Esophagus squamous epithelium (tissue), 5 donors: ENCODE measurements at places on chromosomes 3 and 15.
A peak's percentile ranks its signal among the peaks of the same experiment; 100 is the strongest.

DNA sequence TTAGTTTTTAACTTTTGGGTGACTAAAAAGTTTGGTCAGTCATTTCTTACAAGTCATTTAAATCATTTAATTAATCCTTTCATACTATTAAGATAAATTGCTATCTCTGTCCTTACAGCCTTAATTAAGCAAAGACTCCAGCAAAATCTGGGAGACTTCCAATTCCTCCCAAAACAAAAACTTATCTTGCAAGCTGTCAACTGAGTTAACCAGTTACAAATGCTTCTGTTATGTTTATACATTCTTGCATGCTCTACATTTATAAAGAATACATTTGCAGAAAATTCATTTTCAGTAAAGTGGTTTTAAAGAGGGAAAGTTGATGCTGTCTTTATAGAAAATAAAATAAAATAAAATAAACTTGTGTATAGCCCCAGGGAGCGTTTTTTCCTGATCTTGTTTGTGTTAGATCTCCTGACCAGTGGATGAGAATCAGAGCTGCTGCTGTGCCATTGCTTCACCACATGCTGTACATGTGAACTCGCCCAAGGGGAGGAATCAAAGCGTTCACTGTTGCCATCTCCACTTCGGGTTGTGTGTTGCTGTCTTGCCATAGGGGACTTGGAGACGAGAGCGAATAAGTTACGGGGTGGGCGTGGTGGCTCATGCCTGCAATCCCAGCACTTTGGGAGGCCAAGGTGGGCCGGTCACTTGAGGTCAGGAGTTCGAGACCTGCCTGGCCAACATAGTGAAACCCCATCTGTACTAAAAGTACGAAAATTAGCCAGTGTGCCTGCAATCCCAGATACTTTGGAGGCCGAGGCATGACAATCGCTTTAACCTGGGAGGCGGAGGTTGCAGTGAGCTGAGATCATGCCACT, 5.5 kb downstream of the CCR4 start:
- no peak for DNase-seq

- no peak for DNase-seq
Observed at GRCh38 chr15:87477737-87478686, 778.5 kb downstream of the NTRK3 start.

GRCh38 chr15:34436126-34436955, 1.3 kb downstream of the GOLGA8A start:
- no peak for DNase-seq

DNA sequence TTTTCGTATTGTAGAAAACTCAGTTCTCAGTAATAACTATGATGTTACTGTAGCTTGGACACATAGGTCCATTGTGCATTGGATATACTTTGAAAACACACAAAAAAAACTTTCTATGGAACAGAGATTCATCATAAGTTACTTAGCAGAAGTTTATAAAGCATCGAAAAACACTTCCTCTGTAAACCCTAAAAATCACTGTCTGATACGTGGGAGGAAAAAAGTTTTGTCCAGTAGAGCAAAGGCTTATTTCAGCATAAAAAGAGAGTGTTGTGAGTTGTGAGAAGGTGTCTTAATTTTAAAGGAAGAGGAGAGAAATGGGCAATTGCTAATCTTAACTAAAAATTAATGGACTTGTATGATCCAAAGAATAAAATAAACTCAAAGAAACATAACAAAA, 64.8 kb downstream of the OSTN start:
- DNase-seq: no peak

GRCh38 chr15:79994615-79995014, 23.6 kb upstream of the BCL2A1 start:
- DNase-seq: no peak

DNA sequence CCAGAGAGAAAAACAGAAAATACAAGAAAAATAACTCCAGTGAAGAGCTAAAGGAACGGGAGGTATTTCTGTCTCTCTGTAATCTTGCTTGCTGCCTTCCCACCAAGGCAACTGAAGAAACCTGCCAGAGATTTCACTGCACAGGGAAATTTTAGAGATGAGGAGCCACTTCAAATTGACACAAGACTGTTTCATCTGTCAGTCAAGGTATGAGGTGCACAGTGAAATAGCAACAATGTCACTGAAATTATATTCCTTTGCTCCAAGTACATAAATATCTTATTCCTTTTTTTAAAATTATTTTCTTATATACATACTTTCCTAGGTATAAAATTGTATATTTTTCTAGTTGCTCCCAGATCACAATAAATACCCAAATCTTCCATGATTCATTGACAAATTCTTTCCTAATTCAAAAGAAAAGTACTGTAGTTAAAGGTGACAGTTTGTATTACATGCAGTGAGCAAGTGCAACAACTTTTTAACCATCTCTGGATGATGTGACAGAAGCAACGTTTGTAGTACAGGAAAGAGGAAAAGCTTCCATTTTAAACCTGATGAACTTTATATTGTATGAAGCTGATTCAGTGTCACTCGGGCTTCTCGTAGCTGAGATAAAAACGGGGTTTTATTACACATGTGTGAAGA, 563.4 kb downstream of the TUSC7 start:
- DNase-seq: no peak

DNA sequence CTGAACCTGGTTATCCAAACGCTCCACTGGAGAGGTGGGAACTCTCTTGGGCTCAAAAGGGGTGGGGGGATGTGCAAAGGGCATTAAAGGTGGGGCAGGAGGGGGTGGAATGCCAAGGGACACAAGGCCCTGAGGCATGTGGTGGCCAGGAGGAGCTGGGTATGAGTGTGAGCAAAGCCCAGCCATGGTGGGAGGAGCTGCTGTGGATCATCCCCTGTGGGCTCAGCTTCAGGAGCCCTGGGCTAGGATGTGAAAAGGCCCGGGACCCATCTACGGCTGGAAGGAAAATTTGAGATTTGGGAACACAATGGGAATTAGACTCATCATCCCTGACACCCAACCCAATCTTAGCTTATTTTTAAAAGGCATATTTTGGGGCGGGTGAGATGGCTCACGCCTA, 33.3 kb downstream of the MGLL start:
- no peak for DNase-seq

- DNase-seq: peak; percentile 32
Observed at GRCh38 chr3:43389388-43390254, 103.3 kb downstream of the SNRK start.
